Central memory CD8-positive, alpha-beta T cell (primary cell): ENCODE measurements at places on chromosomes 2 and 18.

DNA sequence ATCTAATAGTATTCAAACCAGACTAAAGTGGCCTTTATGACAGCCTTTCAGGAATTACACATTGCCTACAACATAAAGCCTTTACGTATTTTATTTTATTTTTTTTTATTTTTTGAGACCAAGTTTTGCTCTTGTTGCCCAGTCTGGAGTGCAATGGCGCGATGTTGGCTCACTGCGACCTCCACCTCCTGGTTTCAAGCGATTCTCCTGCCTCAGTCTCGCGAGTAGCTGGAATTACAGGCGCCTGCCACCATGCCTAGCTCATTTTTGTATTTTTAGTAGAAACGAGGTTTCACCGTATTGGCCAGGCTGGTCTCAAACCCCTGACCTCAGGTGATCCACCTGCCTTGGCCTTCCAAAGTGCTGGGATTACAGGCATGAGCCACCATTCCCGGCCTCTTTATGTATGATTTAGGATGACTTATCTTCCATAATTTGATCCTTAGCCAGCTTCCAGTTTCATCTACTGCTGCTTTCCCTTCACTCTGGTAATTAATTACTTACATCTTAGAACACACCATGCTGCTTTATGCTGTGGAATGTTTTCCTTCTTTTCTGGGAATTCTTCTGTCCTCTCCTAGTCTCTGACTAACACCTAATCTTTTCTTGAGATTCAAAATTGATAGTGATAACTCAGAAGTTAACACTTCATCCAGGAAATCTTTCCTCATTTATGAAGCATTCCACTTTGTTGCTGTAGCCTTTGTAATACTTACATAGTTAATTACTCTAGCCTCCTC, 2.6 kb downstream of the USP14 start:
- DNase-seq = no peak

DNA sequence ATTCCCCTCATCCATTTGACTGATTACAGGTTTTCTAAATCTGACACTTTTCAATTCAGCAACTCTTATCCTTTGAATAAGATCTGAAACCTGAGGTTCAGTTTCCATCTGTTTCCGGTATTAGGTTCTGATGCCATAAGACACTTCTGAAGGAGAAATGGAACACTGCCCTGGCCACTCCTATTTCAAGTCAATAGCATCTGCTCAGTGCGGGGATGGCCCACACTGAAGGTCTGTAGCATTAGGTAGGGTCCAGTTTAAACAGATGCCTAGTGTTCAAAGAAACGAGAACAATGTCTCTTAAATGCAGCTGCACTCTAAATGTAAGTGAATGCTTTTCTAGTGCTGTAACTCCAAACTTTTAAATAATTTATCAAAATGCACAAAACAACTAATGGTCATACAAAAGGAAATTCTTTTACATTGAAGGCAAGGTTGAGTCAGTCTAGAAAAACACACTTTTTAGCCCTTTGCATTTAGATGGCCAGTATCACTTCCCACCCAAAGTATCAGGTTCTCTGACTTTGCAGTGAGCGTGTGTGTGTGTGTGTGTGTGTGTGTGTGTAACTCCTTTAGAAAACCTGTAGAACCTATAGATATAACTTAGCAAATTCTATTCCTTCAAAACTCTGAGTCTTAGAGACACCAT, 78.2 kb downstream of the STK39 start:
- DNase-seq = no peak

DNA sequence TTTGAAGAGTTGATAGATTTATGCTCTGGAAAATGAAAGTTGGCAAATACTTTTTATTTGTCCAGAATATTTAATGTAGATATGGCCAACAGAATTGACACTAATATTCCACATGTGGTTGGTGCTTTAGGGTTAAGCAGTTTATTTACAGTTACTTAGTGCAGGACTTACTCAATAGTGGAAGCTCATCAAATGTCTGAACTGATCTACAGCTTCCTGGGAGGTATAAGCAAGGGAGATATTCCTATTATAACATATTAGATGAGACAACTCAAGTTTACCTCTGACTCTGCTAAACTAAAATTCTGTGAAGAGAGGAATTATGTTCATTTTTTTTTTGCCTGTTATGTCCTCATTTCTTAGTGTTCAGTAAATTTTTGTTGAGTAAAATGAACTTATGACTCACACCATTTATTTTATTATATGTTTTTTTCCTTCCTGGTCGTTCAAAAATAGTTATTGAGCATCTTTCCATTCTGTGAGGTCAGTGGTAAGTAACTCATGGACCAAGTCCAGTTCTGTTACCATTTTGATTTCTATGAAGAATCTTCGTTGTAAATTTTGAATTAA, 13.6 kb downstream of the ABI2 start:
- no peak for DNase-seq

- DNase-seq = no peak
These were observed at the start of gene SLC30A3 for GRCh38 chr2:27262379-27263286. TSS of gene SLC30A3 (minus strand) at chr2:27263047. CDS start at chr2:27262906, 141 bp downstream.

GRCh38 chr2:224596289-224596688, 11.1 kb upstream of the CUL3 start:
- DNase-seq = no peak
